ENCODE measurements at places on chromosomes 7 and 10.

- no peak for DNase-seq
Measured at GRCh38 chr7:44277851-44278250, 47.5 kb downstream of the CAMK2B start.

- DNase-seq = no peak
Measured at GRCh38 chr7:114741911-114742310, 180.0 kb upstream of the MDFIC start.

- no peak for DNase-seq
Measured at GRCh38 chr7:127768241-127768640, 116.2 kb downstream of the SND1 start.

DNA sequence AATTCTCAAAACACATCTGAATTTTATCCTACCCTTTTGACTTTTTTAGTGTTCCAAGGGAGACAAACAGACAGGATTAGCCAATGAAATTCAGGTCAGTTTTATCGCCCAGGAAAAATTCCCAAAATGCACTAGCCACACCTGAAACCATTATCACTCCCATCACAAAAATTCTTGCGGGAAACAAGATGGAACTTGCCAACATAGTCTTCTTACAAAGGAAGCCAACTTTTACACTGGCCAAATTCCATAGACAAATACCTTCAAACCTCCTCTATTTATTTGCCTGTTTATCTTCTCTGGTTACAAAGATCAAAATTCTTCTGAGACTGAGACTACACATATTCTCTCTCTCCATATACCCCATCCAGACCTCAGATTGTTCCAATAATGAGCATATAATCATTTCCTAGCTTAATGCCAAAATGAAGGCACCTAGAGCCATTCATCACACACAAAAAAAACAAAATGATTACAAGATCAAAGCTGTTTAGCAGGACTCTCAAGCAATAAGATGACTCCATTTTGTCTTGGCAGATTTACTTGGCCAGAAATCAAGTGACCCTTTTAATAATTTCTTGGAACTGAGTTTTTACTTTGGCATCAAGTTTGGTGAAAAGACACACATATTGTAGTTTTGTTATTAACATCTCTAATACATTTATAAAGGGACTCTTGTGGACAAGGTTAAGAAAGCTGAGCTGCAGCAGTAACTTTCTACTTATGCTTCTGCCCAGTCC, 30.2 kb downstream of the MET start:
- DNase-seq = no peak

DNA sequence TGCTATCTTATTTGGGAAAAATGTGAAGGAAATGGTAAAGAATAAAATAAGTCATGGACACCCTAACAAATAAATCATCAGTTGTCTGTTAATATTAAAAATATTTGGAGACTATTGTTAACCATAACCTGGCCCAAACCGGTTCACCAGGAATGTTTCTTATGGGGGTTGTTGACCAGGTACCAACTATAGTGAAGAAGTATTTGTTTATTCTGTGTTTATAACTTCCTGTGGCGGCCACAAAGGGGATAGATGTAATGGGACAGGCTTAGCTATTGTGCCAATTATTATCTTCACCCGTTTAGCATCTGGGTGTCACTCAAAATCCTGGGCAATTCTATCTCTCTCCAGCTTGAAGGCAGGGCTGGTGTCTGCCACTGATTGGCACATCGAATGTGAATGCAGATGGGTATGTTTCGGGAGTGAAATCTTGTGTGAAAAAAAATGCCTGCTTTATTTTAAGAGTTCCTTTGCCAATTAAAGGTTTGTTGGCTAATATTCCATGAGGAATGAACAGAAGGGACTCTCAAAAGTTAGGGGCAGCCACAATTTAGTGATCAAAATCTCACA, 500.9 kb downstream of the ARL4A start:
- no peak for DNase-seq

DNA sequence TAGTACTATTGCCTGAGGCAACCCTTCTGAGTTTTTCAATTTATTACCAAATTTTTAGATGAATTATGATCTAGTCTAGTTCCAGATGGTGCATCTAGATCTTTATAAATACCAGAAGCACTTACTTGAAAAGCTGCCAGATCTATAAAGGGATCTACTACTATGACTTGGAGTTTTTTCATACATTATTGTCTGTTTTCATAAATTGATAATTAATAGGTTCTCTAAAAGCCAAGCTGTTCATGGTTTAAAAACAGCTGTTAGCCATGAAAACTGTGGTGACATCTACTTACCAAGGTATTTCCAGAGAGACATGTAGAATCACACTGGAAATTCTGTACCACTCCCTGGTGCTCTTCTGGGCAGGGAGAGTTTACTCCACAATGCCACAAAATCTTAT, 786.5 kb upstream of the C7orf33 start:
- no peak for DNase-seq

DNA sequence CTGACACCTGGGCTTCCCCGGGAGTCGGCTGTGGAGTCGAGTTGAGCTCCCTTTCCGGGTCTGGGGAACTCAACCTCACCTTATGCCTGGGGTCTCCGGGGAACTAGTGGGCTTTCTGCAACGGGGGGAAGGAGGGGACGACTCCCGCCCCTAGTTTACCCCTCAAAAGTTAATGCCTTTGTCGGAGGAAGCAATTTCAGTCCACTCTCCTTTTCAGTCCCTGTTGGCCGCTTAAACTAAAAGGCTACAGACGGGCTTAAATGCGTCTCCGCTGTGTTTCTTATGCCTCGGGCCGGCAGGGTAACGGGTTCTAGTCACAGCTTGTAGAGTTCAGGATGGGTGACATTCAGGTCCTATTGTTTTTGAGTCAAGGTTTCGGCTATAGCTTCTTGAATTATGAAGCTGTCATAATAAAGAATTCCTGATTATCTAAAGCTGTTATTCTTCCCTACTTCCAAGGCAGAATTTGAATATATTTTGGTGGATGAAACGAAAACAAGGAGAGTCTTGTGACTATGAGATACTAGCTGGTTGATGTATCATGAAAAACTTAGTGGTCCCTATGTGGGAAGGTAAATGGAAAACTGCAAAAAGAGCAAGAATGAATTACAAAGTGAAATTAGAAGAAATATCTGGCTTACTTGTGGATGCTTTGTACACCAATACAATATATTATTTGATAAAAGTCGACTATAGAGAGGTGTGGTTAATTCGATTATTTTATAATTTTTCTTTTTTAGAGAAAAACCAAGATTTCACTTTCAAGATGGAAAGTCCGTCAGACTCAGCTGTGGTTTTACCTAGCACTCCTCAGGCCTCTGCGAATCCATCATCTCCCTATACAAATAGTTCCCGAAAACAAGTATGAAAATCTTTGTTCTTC, 495 bp downstream of the SFR1 start:
- no peak for DNase-seq

DNA sequence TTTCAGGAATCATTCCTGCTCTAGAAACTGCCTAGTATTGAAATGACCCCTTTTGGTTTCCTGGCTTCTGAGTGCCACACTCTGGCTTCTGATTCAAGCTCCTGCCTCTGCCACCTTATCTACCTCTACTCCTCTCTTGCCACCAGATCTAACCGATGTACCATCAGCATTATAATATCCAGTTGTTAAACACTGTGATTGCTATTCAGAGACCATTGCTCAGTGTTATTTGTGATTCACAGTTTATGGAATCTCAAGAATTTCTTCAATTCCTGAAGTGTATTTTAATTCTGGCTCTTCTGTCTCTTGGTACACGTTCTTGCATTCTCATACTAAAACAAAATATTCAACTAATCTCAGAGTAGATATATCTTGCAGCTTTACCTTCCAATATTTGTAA, 88.7 kb downstream of the DYNC1I1 start:
- no peak for DNase-seq

DNA sequence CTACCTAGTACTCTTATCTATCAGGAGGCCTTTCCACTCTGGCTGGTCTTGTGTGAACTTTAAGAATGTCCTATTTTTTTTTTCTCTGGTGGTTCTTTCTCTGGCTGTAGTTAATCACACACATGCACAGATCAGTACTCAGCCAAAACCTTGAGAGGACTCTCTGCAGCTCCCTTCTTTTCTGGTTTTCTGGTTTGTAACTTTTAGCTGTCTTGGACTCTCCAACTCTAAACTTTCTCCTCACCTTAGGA, 54.9 kb upstream of the HELLS start:
- no peak for DNase-seq

DNA sequence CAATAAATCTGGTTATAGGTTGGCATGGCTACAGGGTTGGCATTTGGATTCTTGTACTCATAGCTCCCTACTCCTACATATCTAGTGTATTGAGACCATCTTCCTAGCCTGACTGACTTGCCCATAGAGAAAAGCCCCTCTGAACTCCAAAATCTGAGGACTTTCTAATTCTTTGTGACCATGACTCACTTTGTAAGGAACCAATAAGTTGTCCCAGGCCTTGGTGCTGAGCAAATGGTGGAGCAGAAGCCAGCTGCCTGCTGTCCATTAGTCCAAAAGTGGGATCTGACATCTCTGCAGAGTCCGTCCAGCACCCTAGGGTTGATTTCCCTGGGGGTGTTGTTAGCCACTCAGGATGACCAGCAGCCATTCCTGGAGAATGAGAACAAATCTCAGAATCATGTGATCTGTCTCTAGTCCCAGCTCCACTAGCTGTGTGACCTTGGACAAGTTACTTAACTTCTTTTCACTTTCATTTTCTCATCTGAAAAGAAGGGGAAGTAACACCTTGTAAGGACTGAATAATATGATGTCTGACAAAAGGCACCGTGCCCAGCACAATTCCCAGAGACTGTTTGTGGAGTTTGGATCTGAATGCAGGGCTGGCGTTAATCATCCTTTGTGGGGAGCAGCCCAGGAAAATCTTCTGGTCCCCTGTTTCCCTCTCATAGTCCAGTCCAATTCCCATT, 44.1 kb downstream of the MTURN start:
- no peak for DNase-seq

Measured in breast epithelium (tissue), 4 donors.